NCI-H69 (cell line): ENCODE measurements at places on chromosomes 7 and 10.

DNA sequence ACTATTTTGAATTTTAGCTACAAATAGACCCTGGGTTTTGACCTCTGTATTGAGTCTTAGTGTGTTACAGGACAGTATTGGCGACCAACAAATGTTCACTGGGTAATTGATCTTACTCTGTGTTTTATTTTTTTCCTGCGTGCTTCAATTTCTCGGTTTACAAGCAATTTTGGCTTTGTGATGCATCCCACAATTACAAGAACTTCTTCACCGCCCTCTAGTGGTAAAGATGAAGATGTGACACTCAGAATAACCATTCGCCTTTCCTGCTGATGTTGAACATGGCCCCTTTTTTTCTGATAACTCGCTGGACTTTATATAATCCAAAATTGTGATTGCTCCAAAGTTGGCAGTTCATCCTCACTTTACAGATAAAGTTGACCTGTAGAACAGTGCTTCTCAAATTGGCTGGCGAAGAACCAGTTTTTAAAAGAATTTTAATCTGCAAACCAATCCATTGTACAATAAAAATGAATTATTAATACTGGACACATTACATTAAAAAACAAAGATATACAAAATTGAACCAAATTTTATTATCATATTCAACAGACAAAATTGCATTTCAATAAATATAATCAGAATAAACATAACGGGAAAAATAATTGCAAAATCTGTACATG, 20.2 kb upstream of the SMC3 start:
- DNase-seq, result peak; percentile 55

- no peak for DNase-seq
These were observed 528.9 kb downstream of the PARD3 start for GRCh38 chr10:34286136-34286739.

DNA sequence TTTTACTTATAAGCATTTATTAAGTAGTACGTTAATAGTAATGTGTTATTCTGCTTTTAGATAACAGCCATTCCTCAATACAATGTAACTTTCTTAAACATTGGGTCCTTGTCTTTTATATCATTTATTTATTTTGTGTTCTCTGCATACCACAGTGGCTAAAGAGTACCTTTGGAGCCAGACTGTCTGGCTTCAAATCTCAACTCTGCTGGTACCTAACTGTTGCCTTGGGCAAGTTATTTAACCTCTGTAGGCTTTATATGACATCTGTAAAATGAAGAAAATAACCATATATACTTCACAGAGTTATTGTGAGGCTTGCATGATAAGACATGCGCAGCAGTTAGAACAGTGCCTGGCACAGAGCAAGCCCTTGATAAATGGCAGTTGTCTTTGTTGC, 397.6 kb downstream of the MDFIC start:
- peak; percentile 38 for DNase-seq

- no peak for DNase-seq
These were observed 57.6 kb upstream of the NANOS1 start for GRCh38 chr10:118971876-118972275.

DNA sequence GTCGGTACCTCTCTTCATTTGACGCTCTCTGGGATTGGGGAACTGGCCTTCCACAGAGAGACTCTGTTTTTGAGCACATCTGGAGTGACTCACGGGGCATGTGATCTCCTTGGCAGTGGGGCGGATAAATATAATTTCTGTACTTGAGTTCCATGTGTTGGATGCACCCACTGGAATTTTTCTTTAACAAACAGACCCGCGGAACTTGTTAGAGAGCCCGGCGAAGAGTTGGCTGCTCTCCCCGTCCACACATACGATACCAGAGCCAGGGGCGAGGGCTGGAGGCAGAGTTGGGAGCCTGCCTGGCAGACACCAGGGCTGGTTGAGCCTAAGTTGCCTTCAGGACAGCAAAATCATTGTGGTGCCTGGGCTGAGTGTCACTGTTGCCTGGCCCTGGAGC, at the start of gene FAM180A:
Gene FAM180A, minus strand, starts transcription at position 44 of the 400 bp plus-strand sequence. CDS start 233 bp downstream, outside the sequence.
- DNase-seq, result no peak

- no peak for DNase-seq
These were observed 227.9 kb upstream of the SHH start for GRCh38 chr7:156039971-156040677.

GRCh38 chr7:66348959-66349358, 143.8 kb downstream of the TPST1 start:
- DNase-seq, result no peak

GRCh38 chr7:75596727-75597614, 104.9 kb downstream of the SPDYE5 start:
- no peak for DNase-seq

DNA sequence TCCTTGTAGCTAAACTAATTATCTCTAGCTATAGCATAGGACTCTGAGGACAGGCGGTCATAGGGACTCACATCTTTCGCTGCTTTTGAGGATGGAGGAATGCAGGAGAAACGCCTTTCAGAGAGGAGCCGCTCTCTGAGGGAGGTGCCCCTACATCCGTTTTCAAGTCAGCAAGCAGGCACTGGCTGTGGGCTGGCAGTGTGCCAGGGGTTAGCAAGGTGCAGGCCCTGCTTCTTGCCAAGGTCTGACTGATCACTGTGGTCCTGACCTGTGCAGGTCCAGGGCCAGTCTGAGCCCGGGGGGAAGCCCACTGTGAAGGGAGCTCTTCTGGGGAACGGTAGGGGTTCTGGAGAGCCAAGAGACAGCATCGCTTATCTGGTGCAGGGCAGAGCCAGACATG, 89.4 kb downstream of the SH3PXD2A start:
- peak; percentile 9 for DNase-seq

GRCh38 chr7:17940951-17941431, 697 bp upstream of the SNX13 start:
- DNase-seq, result peak; percentile 79

DNA sequence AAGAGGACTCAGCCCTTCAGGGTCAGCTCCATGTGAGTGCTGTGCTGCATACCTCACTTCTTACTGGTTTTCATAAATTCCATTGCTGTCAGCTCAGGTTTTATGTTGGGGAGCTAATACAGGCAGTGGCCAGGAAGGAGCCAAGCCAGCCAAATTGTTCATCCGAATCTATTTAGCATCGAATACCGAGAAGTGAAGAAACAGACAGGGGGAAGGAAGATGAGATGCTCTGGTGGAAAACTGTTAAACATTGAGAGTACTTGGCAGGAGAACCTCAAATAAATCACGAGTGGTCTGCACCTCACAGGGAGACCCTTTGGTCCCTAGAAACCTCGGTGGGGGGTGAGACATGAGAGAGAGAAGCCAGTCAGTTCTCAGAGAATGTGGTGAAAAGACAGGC, 196.0 kb upstream of the TMEM72 start:
- DNase-seq, result no peak

- DNase-seq, result no peak
These were observed 14.2 kb upstream of the PDLIM1 start for GRCh38 chr10:95304976-95305375.

GRCh38 chr10:118911363-118911762, 118.2 kb upstream of the NANOS1 start:
- DNase-seq, result no peak

- DNase-seq, result no peak
These were observed 544.2 kb downstream of the KIF20B start for GRCh38 chr10:90245623-90246022.

DNA sequence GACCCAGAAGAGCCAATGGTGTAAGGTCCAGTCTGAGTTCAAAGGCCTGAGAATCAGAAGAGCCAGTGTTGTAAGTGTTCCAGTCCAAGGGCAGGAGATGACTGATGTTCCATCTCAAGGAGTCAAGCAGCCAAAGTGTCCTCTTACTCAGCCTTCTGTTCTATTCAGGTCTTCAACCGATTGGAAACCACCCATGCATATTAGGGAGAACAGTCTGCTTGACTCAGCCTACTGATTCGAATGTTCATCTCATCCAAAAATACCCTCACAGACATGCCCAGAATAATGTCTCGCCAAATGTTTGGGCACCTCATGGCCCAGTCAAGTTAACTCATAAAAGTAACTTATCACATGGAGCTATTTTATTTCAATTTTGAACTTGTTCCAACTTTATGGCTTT, 2.9 kb upstream of the WDFY4 start:
- no peak for DNase-seq

DNA sequence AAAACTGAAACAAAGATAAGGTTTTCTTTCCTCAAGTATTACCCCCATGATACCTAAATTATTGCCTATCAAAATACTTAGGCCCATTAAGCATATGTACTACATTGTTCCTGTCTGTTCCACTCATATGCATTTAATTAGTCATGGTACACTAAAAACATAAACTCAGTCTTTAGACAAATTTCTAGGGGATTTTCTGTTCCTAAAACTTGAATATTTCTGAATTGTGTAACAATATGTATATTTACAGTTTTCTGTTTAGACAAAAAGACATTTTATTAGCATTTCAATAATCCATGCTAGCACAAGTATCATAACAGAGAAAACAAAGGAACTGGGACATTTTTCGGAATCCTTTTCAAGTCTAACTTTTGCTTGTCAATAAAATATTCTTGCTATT, 234.2 kb downstream of the CRPPA start:
- DNase-seq, result no peak

- peak; percentile 45 for DNase-seq
These were observed 2.2 kb upstream of the FZD8 start for GRCh38 chr10:35644050-35644950.

DNA sequence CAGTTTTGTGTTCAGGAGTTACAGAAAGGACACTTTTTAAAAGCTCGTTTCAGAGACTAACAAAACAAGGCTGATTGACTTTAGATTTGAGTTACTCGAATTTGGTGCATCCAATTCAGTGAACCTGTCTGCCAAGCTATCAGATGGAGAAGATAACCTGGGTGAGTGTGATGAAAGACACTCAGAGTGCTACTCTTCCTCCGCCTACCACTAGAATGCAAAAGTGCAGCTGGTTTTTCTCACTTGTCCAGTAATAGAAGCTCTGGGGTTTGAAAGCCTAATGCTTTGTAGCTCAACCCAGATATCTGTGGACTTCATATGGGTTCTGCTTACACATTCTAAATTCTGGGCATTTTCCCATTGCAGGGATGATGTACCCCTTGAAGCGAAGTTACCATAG, 82.8 kb upstream of the NPY start:
- no peak for DNase-seq

DNA sequence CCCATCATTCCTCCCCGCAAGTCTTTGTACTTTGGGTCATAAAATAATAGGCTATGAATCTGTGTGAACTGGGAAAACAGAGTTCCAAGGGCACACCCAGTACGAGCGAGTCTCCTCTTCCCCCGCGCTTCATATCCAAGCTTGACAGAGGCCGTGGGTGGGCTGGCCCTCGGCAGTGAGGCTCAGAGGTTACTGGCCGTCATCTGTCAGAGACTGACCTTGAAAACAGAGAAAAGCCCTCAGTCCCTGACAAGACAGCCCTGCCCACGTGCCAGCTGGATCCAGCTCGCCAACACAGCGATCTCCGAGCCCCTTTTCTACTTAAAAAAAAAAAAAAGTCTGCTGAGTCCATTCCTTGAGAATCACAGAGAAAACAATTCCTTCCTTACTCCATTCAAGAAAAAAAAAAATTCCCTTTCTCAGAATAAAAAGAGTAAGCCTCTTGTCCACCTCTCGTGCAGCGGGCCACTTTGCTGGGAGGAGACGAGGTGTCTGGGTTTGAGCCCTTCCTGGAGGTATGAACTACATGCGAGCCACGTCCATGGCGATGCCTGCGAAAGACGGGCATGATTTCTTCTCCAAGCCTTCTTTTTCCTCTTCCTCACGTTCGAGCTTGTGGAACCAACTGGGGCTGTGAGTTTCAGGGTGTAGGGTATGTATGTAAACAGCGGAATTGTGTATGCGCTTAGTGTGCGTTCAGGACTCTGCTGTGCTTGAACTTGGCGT, 744 bp upstream of the BICC1 start:
- DNase-seq, result peak; percentile 52

DNA sequence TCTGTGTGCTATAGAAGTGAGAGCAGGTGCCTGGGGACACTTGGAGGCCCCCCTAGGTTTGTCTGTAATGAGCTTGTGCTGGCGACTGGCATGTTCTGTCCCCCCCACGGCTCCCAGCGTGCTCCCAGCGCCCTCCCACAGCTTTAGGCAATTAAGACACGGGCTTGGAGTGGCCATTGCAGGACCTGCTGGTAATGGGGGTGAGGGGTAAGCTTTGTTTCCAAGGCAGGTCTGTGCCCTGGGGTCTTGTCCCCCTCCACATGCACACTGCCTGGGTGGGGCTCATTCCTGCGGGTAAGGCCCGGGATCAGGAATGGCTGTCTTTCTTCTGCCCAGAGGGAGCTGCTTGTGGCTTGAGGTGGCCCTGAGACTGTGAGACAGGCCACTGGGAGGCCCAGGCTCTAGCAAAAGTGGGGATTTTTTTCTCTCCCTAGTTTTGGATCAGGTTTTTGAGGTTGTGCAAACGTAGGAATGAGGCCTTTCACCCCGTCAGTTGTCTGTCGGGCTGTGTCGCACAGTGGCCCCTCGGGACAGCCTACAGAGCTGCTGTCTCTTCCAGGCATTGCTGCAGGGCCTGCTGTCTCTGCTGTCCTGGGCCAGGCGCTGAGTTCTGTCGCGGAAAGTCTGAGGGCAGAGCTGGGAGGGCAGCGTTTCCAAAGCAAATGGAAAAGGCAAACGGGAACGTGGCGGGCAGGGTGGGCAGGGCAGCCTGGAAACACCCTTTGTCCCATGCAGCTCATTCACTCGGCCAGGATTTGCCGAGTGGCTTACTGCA, 107.4 kb downstream of the LHPP start:
- no peak for DNase-seq

DNA sequence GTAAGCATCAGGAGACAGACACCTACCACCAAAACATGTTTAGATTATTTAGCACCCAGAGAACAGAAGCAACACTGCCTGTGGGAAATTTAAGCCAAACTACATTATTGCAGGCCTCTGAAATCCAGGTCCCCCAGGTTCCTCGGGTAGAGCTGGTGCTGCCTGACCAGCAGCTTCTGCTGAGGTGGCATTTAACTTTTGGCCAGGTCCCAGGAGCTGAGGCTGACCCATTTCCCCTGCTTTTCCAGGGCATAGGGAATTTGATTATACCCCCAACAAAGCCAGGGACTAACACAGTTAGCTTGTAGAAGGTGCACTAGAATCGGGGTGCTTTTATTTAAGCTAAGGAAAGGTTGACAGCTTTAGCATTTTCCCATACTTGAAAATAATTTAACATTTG, 4.7 kb downstream of the LRRC4 start:
- DNase-seq, result no peak

DNA sequence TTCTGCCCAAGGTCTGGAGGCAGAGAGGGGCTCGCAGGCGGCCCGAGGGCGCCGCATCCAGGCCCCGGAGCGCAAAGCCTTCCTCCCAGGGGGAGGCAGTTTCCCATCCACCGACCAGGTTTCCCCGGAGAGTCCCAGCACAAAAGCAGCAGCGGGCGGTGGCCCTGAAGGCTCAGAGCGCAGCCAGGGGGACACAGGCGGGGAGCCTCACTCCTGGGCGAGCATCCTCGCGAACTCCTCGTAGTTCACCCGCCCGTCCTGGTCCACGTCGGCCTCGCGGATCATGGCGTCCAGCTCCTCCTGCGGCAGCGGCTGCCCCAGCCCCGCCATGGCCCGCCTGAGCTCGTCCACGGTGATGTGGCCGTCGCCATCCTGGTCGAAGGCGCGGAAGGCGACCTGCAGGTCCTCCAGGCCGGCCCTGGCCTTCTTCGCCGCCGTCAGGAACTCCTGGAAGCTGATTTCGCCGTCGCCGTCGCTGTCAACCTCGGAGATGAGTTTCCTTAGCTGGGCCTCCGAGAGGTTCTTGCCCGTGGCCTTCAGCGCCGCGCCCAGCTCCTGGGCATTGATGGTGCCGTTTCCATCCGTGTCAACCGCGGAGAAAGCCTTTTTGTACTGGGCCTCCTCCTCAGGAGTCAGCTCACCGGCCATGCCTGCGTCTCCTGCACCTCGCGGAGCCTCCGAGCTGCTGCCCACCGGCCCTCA, 428 bp downstream of the CALML5 start:
- DNase-seq, result no peak
